NCI-H1436 (cell line): ENCODE measurements at places on chromosomes 5 and 9.

GRCh38 chr5:127192836-127193338, 97.7 kb upstream of the MEGF10 start:
- no peak for DNase-seq

DNA sequence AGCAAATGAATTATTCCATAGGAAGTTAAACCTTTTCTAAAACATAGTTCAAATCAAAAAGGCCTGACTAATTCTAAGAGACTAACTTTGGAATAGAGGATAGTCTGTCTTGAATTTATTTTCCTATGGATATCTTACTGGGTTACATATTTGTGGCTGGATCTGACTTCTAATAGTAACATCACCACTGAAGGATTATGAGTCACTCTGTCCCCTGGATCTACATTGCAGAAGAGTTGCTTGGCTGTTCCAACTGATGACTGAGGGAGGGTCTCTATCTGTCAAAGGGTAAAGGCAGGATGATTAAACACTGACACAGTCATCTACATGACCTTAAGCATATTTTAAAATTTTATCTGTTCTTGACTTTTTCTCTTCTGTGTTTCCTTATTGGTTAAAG, 119.6 kb upstream of the FST start:
- DNase-seq, result no peak

GRCh38 chr5:149132474-149132873, 8.8 kb upstream of the ABLIM3 start:
- no peak for DNase-seq

- DNase-seq, result no peak
Observed at GRCh38 chr5:170262061-170263045, 29.6 kb downstream of the C5orf58 start.

- DNase-seq, result no peak
Observed at GRCh38 chr5:179268399-179268952, 76.8 kb downstream of the ADAMTS2 start.

GRCh38 chr9:16060436-16061129, 507.7 kb downstream of the CCDC171 start:
- DNase-seq, result no peak

DNA sequence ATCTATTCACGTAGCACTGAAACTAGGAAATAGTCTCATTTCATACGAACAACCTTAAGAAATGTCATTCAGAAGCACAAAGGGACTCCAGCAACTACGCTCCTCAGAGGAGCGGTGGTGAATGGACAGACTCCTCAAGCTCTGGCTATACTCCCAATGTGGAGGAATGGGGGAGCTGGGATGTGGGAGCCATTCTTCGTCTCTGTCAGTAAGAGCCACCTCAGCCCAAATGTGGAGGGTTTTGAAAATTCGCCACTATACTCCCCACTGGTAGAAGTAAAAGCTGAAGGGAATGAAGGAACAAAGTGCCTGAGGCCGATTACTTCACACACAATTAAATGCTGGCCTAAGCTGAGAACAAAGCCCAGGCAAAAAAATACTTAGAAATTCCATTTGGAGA, 96.3 kb downstream of the ADAMTS12 start:
- DNase-seq, result no peak

DNA sequence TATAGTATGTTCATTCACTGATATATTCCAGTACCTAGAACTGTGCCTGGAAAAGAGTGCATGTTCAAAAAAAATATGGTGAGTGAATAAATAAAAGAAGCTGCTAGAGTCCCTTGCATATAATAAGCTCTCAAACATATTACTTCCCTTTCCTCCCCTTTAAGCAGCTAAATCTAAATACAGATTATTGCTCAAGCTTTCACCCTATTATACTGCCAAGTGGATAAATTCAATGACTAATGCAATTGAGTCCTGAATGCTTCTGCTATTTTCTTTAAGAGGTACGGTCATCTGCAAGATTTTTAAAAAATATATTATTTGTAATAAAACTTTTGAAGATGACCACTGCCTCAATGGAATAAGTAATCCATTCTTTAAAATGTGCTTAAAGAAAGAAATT, 248.4 kb downstream of the PLK2 start:
- no peak for DNase-seq

DNA sequence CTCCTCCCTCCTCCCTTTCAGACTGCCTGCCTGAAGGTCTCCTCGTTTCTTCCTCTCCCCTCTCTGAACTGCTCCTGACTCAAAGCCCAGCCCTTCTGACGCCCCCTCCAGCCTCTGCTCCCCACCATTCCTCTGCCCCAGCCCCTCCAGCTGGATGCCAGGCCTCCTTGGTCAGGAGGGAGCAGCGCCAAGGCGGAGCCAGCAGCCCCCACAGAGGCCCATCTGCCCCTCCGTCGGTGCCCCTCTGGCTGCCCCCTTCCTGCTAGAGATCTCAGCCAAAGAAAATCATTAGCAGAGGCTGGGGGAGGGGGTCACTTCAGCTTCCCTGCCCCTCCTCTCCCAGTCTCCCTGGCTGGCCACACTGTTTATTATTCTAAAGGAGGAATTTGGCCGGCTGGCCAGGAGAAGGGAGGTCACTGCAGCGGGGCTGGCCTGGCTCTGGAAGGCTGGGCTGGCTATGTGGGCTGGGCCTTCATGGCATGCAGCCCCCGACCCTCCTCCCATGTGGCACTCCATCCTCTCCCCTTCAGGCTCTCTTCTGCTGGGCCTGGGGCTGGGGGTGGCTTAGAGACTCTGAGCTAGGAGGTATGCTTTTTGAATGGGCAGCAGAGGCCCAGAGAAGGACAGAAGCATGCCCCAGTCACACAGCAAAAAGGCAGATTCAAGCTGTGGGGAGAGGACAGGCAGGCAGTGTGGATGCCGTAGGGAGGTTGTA, 16.9 kb downstream of the PDGFRB start:
- no peak for DNase-seq

- no peak for DNase-seq
Observed at GRCh38 chr5:165642366-165642765, 2136.9 kb downstream of the MAT2B start.

DNA sequence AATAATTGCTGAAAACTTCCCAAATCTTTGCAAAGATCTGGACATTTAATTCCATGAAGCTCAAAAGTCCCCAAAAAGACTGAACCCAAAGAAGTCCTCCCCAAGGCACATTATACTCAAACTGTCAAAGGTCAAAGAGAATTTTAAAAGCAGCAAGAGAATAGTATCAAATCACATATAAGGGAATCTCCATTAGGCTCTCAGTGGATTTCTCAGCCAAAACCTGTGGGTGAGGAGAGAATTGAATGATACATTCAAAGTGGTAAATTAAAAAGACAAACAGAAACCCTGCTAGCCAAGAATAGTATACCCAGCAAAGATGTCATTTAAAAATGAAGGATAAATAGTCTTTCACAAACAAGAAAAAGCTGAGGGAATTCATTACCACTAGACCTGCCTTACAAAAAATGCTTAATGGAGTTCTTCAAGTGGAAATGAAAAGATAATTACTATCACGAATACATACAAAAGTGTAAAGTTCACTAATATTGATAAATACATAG, 134.1 kb downstream of the NDUFS4 start:
- no peak for DNase-seq

GRCh38 chr5:174707671-174708070, 16.7 kb upstream of the MSX2 start:
- DNase-seq, result no peak

DNA sequence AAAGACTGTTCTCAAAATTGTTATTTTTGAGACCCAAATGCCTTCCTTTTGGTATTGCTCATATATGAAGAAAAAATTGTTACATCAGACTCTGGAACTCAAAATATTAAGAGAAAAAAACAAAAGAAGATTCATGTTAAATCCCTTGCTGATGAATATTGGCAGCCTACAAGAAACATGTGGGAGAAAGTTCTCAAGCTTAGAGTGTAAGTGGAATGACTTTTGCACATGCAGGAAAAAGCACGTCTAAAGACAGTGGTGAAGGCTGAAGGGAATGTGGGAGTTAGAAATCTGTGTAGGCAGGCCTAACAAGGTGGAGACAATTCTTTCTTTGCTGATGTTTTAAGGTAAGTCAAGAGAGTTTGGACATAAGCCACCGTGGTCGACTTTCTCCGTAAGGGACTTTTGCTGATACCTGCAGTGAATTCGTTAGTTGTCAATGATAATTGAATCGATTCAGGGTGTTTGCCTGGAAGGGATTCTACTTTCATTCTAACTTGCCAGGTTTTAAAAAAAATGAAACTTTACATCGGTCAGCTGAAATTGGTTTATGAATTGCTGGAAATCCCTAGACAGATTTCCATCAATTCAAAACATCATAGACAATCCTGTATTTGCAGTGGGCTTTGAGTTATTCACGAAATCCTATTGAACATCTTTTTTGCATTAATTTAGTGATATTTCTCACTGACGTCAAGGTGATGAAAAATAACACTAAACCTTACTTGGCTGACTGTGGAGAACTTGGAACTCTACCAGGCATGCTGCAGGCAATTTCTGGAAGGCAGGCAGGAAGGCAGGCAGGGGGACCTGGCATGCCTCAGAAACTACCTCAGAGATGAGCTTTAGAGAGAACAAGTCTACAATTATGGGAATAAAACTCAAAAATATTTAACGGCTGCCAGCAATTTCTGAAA, 359.1 kb upstream of the ADAMTSL1 start:
- no peak for DNase-seq

DNA sequence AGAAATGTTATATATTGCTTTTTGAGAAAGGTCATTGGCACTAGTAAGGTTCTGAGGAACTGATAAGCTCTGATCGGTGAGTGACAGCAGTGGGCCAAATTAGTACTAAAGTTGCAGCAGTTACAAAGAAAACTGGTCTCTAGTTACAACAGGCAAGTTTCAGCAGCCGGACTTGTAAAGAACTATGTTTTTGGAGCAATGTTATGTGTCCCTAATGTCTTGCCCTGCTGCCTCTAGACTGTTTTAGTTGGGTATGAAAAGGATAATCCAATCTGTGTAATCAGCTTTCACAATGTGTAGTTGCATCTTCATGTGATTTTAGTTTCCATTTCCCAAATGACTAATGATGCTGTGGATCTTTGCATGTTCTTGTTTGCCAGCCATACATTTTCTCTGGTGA, 113.5 kb downstream of the CAMK4 start:
- no peak for DNase-seq

GRCh38 chr5:43560128-43560527, 3.3 kb upstream of the PAIP1 start:
- DNase-seq, result no peak

DNA sequence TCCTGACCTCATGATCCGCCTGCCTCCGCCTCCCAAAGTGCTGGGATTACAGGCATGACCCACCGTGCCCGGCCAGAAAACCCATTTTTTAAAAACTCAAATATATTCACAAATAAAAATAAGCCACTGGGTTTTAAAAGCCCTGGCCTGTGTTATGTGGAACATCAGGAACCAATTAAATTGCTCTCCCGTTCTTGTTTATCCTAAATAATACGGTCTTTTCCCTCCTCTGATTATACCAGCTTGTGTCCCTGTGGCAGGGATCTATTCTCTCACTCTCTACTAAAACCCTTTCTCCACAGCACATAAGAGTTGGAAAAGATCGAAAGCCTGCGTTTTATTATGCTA, 30.1 kb upstream of the LPAR1 start:
- DNase-seq, result no peak

- no peak for DNase-seq
Observed at GRCh38 chr9:114037961-114038723, 40.0 kb downstream of the AMBP start.

GRCh38 chr5:60948738-60949137, 3.7 kb downstream of the NDUFAF2 start:
- no peak for DNase-seq

- no peak for DNase-seq
Observed at GRCh38 chr5:154410786-154411185, 35.0 kb upstream of the SAP30L start.

DNA sequence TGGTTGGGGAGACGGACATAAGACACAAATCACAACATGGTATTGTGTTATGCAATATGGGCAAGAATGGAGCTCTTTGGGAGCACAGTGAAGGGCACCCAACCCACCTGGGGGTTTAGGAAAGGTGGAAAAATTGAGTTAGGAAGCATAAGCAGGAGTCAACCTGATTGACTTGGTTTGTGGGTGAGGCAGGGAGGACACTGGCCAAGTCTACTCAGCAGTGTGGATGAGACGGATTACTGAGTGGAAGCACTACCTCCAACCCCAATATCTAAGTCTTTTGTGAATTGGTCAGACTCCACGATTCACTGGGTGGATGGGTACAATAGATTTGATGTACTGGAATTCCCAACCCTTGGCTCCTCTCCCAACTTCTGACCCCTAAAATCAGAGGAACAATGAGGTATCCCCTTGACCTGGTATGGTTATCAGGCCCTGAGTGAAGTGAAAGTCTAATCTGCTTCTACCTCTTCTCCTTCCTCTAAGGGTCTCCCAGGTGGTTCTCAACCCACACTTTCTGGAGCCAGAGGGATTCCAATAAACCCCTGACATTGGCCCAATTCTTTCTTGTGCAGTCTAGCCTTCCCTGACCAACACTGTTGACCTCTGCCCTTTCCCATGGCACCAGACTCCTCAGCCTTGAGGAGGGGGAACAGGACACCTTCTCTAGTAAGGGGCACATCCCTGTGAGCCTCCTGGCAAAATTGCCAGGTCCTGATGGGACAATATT, 5.2 kb downstream of the EGR1 start:
- no peak for DNase-seq

GRCh38 chr5:24749701-24750100, 104.9 kb upstream of the CDH10 start:
- DNase-seq, result no peak

- DNase-seq, result no peak
Observed at GRCh38 chr9:23322392-23322791, 503.6 kb downstream of the ELAVL2 start.

- DNase-seq, result no peak
Observed at GRCh38 chr9:78533500-78533899, 236.6 kb downstream of the PSAT1 start.

DNA sequence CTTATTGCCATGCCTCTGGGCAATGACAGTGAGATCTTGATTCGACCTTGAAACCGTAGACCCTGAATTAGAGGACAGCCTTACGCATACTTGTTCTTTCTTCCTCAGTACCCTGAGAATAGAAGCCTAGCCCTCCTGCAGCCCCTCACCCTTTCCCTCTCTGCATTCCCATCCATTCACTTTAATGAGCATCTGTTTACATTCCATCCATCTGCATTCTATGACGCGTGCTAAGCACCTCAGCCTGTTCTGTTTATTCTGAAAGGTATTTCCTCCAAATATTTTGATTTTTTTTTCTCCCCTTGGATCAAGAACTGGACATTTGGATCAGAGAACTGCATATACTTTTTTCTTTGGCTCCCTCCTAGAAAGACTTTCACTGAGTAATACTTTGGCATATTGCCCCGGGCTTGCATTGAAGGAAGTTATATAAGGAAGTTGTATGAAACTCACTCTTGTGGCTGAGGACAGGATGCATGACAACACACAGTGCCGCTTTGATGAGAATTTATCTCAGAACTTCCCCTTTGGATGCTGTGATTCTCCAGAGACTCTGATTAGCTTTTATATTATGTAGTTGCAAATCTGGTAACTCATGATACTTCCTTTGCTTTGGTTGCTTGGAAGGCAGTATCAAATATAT, 15.7 kb downstream of the TMEM8B start:
- DNase-seq, result no peak

DNA sequence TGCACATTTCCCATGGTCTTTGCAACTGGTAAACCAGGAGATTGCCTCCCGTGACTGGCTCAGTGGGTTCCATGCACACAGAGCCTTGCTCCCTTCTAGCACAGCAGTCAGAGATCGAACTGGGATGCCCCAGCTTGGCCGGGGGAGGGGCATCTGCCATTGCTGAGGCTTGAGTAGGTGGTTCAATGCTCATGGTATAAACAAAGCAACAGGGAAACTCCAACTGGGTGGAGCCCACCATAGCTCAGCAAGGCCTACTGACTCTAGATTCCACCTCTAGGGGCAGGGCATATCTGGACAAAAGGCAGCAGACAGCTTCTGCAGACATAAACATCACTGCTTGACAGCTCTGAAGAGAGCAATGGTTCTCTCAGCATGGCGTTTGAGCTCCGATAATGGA, 67.0 kb upstream of the PPP1R2B start:
- DNase-seq, result no peak
